ENCODE measurements at places on chromosomes 3 and 15.

- H3K36me3 ChIP-seq = peaks cover 4% of the 10 kb centered on the region
- H3K27ac ChIP-seq = no peak overlapping the region
- H3K4me1 ChIP-seq = no peaks in the 10 kb centered on the region
- no peak overlapping the region for H3K4me3 ChIP-seq
- no peak for DNase-seq
Observed at GRCh38 chr3:66620296-66620695, 119.5 kb upstream of the LRIG1 start.

GRCh38 chr3:175270198-175270837, 411.2 kb downstream of the NAALADL2 start:
- no peak overlapping the region for H3K27ac ChIP-seq
- no peak for DNase-seq
- no peak overlapping the region for H3K4me3 ChIP-seq
- peaks cover 2% of the 10 kb centered on the region for H3K36me3 ChIP-seq
- no peaks in the 10 kb centered on the region for H3K4me1 ChIP-seq

DNA sequence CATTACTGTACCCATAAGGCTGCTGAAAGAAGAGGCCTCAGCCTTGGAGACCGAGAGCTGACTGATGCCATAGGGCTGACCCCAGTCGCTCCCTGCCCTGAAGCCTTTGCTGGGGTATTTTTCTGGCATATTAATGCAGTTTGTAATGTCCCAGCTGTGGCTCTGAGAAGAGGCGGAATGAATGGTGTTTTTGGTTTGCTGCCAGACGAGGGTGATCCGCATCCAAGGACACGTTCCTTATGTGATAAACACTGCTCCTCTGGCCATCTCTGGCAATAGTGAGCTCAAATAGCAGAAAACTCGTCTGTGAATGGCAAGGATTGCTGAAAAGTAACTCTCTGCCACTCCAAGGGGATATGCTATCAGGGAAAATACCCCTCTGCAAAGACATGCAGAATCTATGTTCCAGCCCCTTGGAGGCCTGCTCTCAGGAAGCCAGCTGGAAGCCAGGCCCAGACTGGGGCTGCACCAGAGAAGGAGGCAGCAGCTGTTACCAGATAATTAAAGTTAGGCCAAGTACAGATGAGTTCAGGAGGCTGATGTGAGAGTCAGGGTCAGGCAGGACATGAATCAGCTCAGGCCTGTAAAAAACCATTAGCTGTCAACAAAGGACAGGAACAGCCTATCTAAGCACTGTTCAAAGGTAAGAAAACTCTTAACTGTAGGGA, 28.9 kb upstream of the KLHL6 start:
- peaks cover 3% of the 10 kb centered on the region for H3K36me3 ChIP-seq
- no peak overlapping the region for H3K27ac ChIP-seq
- no peak for DNase-seq

GRCh38 chr3:30186741-30187219, 419.6 kb upstream of the TGFBR2 start:
- no peak for DNase-seq
- no peak overlapping the region for H3K27ac ChIP-seq
- peaks cover 38% of the 10 kb centered on the region for H3K27me3 ChIP-seq
- H3K36me3 ChIP-seq = no peaks in the 10 kb centered on the region
- no peaks in the 10 kb centered on the region for H3K4me1 ChIP-seq

- H3K36me3 ChIP-seq = no peaks in the 10 kb centered on the region
- no peak overlapping the region for H3K4me3 ChIP-seq
- DNase-seq = no peak
Observed at GRCh38 chr15:72855791-72856190, 72.2 kb upstream of the ADPGK start.

DNA sequence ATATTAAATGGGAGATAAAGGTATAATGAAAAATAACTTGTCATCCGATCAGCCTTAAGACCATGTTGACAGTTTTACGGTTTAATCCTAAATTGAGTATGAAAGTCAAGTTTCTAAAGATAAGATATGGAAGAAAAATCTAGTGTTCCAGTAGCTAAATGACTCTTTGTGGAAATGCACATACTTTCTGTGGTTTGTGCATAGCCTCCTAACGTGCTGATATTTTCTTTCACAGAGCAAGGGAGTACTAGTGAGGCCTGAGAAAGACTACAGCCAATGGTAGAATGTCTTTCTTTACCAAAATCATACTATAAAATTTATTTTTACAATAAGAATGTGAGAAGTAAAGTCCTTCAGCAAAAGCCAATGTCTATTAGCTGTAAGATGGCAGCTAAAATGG, 430.6 kb upstream of the RGMA start:
- no peak overlapping the region for H3K4me3 ChIP-seq
- no peaks in the 10 kb centered on the region for H3K36me3 ChIP-seq
- no peaks in the 10 kb centered on the region for H3K4me1 ChIP-seq
- no peak for DNase-seq
- peaks cover 34% of the 10 kb centered on the region for H3K27me3 ChIP-seq

DNA sequence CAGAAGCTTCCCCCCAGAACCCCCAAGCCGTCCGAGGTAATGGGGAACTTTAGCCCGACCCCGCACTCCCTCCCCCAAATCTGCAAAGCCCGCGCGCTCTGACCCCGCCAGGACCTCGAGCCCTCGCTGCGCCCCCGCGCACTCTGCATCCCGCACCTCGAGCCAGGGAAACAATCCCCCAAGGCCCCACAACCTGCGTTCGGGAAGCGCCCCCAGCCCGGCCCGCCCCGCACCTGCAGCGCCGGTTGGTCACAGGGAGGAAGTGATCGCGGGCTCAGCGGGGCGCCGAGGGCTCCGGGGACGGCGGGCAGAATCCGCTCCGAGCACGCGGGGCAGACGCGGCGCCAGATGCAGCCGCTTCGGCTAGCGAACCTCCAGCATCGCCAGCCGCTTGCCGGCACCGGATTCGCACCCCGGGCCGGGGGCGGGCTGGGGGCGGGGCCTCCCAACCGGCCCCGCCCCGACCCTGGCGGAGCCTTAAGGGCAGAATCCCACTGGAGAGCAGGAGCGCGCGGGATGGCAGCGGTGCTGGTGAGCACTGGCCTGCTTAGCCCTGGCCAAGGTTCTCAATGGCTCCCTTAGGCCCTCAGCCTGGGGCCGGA, at the start of gene CAMKV:
Gene CAMKV (minus strand): TSS at position 382 of the 602 bp plus-strand sequence. CDS start 7,518 bp downstream, outside the sequence.
- peaks cover 3% of the 10 kb centered on the region for H3K36me3 ChIP-seq
- DNase-seq = no peak
- peak within 1 kb of the TSS; percentile 61 for H3K4me3 ChIP-seq
- no peak within 1 kb of the TSS for H3K27ac ChIP-seq

- no peaks in the 10 kb centered on the region for H3K4me1 ChIP-seq
- peaks cover 76% of the 10 kb centered on the region for H3K36me3 ChIP-seq
- H3K4me3 ChIP-seq = no peak overlapping the region
- H3K27me3 ChIP-seq = no peaks in the 10 kb centered on the region
- peak overlapping the region; percentile 16 for H3K27ac ChIP-seq
Observed at GRCh38 chr3:47005212-47006144, 26.0 kb downstream of the NBEAL2 start.

- H3K27me3 ChIP-seq = peaks cover 9% of the 10 kb centered on the region
- peak overlapping the region; percentile 99 for H3K27ac ChIP-seq
- DNase-seq = no peak
- peak overlapping the region; percentile 100 for H3K4me3 ChIP-seq
- H3K36me3 ChIP-seq = peaks cover 15% of the 10 kb centered on the region
Observed at GRCh38 chr3:194672876-194673275, 885 bp upstream of the LSG1 start.

Measured in effector memory CD8-positive, alpha-beta T cell (primary cell).